Breast epithelium (tissue), 4 donors: ENCODE measurements at places on chromosomes 4 and X. TPM values are rescaled to one million over a fixed set of nuclear protein-coding genes. Genes with fewer than 3 reads are reported as not detected.

GRCh38 chr4:82652062-82652461, 90.3 kb upstream of the TMEM150C start:
- no peaks in the 10 kb centered on the region for H3K4me1 ChIP-seq
- no peak for DNase-seq
- H3K4me3 ChIP-seq = no peak overlapping the region
- no peaks in the 10 kb centered on the region for H3K27me3 ChIP-seq
- H3K36me3 ChIP-seq = no peaks in the 10 kb centered on the region
- no peak overlapping the region for H3K27ac ChIP-seq

The ARSH gene
- not detected for total RNA-seq

The CXCL5 gene
- total RNA-seq = not detected

DNA sequence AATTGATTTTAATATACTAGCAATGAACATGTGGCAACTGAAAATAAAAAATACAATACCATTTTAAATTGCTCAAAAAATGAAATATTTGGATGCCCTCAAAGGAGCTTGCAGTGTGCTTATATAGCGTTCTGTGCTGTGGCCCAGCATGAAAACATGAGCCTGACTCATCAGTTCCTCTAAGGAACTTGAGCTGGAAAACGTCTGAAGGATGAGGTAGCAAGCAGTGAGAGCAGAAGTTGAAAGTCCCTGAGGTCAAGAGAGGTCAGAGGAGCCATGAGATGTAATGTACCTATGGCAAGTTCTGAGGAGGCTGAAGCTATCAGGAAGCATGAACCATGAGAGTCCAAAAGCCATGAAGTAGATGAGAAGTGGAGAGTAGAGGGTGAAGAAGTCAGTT, 59.7 kb downstream of the HMGB3 start:
- no peak overlapping the region for H3K27ac ChIP-seq
- DNase-seq = no peak
- no peak overlapping the region for H3K4me3 ChIP-seq
- H3K27me3 ChIP-seq = peaks cover 14% of the 10 kb centered on the region
- no peaks in the 10 kb centered on the region for H3K36me3 ChIP-seq
- no peaks in the 10 kb centered on the region for H3K4me1 ChIP-seq

GRCh38 chr4:98620087-98620784, 38.2 kb downstream of the TSPAN5 start:
- DNase-seq = no peak
- no peaks in the 10 kb centered on the region for H3K36me3 ChIP-seq
- no peak overlapping the region for H3K27ac ChIP-seq
- no peaks in the 10 kb centered on the region for H3K27me3 ChIP-seq

DNA sequence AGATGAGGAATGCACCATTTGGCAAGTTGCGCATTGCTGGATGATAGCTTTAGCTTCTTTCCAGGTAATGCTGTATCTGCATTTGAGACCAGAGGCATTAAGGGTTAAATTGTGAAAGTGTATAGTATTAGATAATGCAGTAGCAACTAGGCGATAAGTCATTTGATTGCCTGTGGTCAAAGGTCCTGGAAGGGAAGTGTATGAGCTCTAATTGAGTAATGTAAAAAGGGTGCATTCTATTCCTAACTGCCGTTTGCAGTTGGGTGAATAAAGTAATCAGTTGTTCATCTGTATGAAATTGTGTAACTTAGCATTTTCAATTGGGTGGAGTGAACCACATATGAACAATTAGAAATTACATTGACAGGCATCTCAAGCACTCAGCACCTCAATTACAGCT, 54.5 kb upstream of the WDR1 start:
- no peak for DNase-seq
- H3K27me3 ChIP-seq = no peaks in the 10 kb centered on the region
- H3K27ac ChIP-seq = no peak overlapping the region
- peaks cover 3% of the 10 kb centered on the region for H3K4me1 ChIP-seq
- H3K4me3 ChIP-seq = no peak overlapping the region

GRCh38 chrX:15114743-15115566, 154.9 kb downstream of the ASB9 start:
- no peaks in the 10 kb centered on the region for H3K36me3 ChIP-seq
- DNase-seq = no peak
- H3K27ac ChIP-seq = no peak overlapping the region
- H3K4me3 ChIP-seq = no peak overlapping the region
- H3K4me1 ChIP-seq = no peaks in the 10 kb centered on the region

DNA sequence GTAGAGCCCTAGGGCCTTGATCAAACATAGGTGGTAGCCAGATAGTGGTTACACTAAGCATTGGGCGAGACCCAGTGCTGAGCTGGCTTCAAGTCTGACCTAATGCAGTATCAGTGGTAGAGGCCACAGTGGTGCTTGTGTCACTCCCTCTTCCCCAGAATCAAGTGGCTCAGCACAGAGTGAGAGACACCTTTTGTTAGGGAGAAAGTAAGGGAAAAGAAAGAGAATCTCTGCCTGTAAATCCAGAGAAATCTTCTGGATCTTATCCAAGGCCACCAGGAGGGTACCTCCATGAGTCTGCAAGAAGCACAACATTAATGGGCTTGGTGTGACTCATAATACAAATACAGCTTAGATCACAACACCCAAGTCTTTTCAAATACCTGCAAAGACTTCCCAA, 117.7 kb upstream of the SLC6A14 start:
- H3K36me3 ChIP-seq = no peaks in the 10 kb centered on the region
- no peak overlapping the region for H3K27ac ChIP-seq
- no peak for DNase-seq
- no peaks in the 10 kb centered on the region for H3K27me3 ChIP-seq
- H3K4me1 ChIP-seq = no peaks in the 10 kb centered on the region

DNA sequence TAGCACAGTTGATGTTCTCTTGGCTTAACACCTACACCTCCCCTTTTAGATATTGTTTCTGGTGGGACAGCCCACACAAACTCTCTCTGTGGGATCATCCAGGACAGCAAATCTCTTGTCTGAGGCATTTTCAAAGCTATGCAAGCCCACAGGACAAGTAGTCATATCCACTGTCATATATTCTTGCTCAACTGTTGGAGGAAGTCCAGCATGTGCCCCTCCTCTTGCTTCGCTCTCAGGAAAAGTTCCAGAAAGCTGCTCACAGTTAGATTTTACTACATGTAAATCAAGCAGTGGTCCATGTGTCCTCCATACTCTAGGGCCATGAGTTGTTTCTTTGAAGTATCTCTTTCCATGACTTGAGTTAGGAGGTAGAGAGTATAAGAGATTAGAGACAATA, 260.7 kb downstream of the INPP4B start:
- no peaks in the 10 kb centered on the region for H3K36me3 ChIP-seq
- no peak overlapping the region for H3K4me3 ChIP-seq
- DNase-seq = no peak
- H3K27me3 ChIP-seq = no peaks in the 10 kb centered on the region

DNA sequence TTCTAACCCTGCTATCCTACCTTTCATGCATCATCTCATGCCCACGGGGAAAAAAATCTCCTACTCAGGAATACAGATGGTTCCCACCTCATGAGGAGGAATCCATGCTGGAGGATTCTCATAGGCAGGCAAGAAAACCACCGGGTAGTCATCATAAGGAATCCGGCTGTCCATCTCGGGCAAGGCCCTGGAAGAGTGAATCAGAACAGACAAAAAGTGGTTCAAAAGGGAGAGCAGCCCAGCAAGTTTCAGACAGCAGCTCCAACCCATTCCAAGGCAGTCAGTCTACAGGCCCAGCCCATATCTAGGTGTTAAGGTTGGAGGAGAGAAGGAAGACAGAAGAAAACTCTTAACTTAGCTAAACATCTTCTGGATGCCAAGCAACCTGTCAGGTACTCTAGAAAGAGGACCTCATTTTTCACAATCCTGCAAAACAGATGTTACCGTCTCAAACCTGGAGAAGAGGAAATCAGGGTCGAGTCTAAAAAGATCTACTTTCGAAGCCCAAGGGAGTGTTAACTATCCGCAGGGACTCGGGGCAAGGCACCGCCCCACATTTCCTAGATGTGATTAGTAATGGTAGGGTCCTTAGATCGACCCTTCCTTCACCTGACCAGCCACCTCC, 447 bp downstream of the PDZD11 start:
- no peaks in the 10 kb centered on the region for H3K4me1 ChIP-seq
- peak overlapping the region; percentile 65 for H3K27ac ChIP-seq
- H3K4me3 ChIP-seq = peak overlapping the region; percentile 52
- no peaks in the 10 kb centered on the region for H3K36me3 ChIP-seq
- no peak for DNase-seq

DNA sequence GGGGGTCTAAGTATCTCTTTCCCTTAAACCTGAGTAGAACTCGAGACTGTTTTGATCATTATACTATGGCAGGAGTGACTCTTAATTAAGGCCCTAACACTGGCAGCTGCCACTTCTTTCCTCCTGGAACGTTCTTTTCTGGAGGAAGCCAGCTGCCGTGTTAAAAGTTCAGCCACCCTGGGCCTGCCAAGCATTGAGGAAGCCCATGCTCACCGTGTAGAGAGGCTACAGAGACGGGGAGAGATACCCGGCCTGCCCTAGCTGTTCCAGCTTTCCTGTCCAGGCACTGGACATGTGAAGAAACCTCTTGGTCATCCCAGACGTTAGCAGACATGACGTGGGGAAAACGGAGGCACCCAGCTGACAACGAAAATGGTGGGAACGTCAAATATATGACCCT, 274.1 kb downstream of the ARHGAP10 start:
- H3K27ac ChIP-seq = no peak overlapping the region
- no peaks in the 10 kb centered on the region for H3K36me3 ChIP-seq
- no peaks in the 10 kb centered on the region for H3K4me1 ChIP-seq
- no peak overlapping the region for H3K4me3 ChIP-seq

GRCh38 chr4:68283095-68283494, 37.6 kb upstream of the TMPRSS11B start:
- no peak overlapping the region for H3K4me3 ChIP-seq
- no peaks in the 10 kb centered on the region for H3K36me3 ChIP-seq
- no peak overlapping the region for H3K27ac ChIP-seq
- no peak for DNase-seq

DNA sequence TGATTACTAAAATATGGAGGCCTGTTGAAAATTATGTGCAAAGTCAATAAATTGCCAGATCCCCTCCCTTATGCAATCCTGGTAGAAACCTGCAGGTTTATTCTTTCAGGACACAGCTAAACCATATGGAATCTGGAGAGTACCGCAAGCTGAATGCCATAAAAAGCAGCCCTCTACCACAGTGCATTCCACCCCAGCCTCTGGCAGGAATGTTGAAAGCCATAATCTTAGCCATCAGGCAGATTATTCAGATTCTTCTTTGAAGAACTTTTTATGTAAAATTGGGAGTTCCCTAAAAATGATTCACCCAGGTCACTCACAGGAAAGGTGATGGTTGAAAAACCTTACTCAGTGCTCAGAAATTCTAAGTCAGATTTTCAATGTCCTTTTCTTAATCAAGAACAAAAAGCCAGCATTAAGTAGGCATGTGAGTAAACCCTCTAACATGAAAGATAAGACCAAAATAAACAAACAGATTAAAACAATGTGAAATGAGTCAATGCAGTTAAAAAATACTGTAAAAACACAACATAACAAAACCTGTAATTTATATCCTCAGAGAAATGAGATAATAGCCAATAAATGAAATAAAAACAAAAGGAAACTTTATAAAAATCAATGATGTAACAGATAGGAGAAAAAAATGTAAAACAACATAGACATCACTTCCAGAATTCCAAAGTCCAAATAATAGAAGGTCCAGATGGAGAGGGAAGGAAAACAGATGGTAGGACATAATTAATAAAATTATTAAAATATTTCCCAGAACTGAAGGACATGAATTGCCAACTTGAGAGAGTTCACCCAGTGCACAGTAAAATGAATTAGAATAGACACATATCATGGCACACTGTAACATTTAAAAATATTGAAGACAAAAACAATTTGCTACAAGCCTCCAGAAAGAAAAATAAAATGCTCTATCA, 226.9 kb downstream of the FSTL5 start:
- no peak overlapping the region for H3K4me3 ChIP-seq
- no peaks in the 10 kb centered on the region for H3K27me3 ChIP-seq
- H3K4me1 ChIP-seq = no peaks in the 10 kb centered on the region
- no peak overlapping the region for H3K27ac ChIP-seq
- H3K36me3 ChIP-seq = peaks cover 4% of the 10 kb centered on the region
- DNase-seq = no peak

GRCh38 chrX:120271218-120271617, 20.6 kb downstream of the ZBTB33 start:
- no peak for DNase-seq
- no peak overlapping the region for H3K4me3 ChIP-seq
- peak overlapping the region; percentile 21 for H3K27ac ChIP-seq
- H3K4me1 ChIP-seq = no peaks in the 10 kb centered on the region

The PPEF1 gene
- 0.33 TPM for total RNA-seq

DNA sequence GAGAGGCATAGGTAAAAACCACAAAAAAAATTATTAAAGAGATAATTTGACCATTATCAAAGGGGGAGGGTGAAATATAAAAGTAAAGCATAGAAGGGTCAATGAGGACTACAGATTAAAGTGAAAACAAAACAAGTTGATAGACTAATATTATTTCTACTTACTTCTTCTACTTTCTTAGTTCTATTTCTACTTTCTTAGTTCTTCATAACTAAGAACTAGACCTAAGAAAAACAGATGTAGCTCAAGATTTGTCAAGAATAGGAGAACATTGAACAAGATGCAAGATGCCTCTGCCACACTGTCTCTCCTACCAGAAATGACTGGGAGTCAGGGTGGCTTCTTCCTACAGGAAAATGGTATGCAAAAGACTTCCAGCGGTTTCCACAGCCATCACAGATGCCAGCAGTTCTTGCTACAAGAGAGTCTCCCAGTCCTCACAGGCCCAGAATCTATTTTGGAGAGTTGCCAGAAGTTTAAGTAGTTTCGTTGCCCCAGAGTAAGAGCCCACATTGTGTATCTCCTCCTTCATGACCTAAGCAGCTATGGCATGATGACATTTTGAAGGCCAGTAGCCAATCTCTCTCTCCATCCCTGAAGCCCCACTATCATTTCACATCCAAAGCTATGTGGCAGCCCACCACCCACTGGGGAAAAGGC, 42.9 kb upstream of the DDX60 start:
- no peaks in the 10 kb centered on the region for H3K27me3 ChIP-seq
- H3K36me3 ChIP-seq = no peaks in the 10 kb centered on the region
- no peak overlapping the region for H3K4me3 ChIP-seq
- H3K27ac ChIP-seq = no peak overlapping the region
- no peaks in the 10 kb centered on the region for H3K4me1 ChIP-seq

DNA sequence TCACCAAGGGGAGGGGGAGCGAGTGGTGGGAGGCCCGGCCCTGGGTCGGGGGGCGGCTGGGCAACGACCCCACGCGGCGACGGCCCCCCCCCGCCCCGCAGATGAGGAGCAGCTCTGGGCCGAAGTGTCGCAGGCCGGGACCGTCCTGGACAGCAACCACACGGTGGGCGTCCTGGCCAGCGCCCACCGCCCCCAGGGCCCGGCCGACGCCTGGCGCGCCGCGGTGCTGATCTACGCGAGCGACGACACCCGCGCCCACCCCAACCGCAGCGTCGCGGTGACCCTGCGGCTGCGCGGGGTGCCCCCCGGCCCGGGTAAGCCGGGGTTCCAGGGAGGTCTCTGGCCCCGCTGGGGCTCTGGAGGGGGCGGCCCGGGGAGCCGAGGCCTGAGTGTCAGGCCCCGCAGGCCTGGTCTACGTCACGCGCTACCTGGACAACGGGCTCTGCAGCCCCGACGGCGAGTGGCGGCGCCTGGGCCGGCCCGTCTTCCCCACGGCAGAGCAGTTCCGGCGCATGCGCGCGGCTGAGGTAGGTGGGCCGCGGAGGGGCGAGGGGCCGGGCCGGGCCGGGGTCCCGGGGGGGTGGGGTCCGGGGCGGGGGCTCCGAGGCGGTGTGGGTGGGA, 8.7 kb upstream of the FGFRL1 start:
- DNase-seq = no peak
- H3K27me3 ChIP-seq = peaks cover 72% of the 10 kb centered on the region
- no peaks in the 10 kb centered on the region for H3K36me3 ChIP-seq
- H3K4me1 ChIP-seq = peaks cover 8% of the 10 kb centered on the region
- peak overlapping the region; percentile 61 for H3K4me3 ChIP-seq

The SLC16A2 gene
- total RNA-seq = 4.8 TPM
